NCI-H2029 treated with DMSO at 0.1 percent for 48 hours (cell line): ENCODE measurements at places on chromosomes 2 and 18.

DNA sequence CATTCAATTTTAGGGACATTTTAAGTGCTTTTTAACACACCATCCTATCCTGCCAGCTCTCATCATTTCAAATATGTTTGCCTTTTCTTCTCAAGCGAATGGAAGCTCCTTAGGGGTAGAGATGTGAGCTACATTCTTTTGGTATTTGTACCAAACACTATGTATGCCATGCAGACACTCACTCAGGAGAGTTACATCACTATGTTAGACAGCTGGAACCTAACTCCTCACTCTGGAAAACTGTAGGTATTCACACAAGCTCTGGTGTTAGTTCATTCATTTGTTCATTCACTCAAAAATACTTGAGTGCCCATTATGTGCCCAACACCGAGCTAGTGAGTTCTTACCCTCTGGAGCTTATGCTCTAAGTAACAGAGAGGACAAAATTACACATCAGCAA is 26.4 kb upstream of the RNU4ATAC start:
- DNase-seq: no peak

DNA sequence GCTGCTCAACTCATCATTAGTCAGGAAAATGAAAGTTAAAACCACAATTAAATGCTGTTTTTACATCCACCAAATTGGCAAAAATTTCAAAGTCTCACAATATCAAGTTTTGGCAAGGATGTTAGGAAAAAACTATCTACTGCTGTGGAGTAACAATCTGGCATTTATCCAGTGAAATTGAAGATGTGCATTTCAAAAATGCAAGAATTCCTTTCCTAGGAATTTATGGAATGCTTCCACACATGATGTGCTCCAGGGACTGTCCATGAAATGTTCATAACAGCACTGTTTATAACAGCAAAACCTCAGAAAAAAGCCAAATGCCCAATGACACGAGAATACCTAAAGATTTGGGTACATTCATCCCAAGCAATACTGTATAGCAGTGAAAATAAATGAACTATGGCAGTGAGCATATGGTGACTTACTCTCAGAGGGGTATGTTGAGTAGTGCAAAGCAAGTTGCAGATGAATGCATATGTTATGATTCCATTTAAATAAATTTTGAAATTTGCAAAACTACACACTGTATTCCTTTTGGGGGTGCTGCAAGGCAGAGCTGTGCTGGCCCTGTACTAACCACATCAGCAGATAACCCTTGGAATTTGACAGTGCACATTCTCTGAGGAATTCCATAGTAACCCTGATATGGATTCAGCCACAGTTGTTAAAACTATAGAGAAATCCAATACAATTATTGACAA is 41.3 kb upstream of the GYPC start:
- DNase-seq: no peak

DNA sequence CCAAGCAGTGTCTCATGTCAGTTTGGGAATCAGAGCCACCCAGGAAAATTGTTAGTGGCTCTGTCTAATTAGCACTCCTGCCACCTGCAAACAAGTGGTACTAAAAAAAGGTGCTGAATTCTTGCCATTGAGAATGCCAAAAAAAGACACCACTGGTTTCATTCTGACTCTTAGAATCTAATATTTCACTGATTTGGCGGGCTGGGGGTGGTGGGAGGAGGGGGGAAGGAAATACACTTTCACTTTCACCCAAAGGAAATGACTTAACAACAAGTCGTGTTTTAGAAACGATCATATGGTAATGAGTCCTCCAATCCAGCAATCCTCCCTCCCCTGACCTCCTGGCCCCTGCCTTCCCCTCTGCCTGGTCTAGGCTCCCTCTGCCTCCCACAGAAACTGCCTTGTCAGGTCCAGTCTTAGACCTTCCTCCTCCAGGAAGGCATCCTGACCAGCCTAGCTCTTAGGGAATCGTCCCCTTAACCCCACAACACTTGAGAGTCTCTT is 4.4 kb upstream of the KLHL29 start:
- DNase-seq: peak; percentile 45

DNA sequence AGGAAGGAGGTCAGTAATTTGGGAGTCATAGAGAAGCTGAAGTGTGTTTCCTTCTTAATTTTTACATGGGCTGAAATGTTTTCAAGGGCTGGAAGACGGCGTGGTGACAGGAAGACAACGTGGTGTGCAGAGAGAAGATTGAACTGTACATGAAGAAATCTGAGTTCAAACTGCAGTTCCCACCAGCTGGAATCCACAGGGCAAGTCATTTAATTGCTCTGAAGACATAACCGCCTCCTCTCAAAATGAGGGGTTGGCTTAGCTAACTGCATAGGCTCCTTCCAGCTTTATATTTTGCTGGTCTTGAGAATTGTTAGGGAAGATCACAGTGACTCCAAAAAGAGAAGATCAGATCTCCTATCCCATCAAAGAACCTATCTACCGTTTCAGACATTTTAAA is 103.9 kb downstream of the SLC8A1 start:
- DNase-seq: no peak

DNA sequence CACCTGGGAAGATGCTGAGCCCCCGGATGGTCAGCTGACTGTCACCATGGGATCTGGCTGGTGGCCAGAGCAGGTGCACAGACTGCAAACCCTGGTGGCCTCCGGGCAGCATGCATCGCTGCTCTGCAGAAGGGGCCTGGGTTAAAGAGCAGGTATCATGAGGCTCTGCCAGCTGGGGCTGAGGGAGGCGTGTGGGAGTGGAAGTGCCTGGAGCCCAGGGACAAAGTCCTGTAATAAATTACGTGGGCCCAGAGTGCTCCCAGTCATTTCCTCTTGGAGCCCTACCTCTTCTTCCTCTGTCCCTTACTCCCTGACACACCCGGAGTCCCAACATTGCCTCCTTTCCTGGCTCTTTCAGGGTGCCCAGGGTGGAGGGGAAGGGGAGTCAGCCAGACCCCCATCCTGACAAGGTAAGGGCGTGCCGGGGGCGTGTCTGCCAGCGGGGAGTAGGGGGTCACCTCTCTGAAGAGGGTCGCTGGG is at the start of gene MYO7B:
Gene MYO7B, plus strand, starts transcription at position 262 of the 480 bp plus-strand sequence. CDS start 24,040 bp downstream, outside the sequence.
- no peak for DNase-seq

DNA sequence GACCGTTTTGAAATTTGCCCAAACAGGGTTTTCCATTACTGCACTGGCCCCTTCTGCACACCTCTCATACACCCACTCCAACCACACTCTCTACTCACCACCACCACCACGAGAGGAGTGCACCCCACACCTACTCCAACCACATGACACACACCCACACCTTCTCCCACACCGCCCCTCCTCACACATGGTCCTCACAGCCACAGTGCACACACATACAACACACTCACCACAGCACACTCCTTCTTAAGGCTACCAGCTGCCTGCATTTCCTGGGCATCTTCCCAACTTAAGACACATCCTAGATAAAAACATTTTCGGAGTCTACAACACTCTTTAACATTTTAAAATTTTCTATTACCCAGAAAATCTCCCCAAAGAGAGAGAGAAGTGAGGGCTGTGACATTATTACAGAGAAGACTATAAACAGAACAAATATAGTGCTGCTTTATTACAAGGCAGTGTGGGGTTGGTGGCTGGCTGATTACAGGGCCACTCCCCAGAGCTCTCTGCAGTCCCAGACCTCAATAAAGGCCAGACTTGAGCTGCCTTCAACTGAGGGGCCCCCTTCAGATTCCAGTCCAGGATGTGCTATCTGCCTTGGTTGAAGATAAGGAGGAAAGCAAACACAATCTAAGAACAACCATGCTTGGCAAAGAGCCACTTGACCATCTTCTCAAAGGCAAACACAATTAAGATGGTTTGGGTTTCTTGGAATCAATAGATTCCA is 36.1 kb downstream of the NHEJ1 start:
- DNase-seq: no peak

DNA sequence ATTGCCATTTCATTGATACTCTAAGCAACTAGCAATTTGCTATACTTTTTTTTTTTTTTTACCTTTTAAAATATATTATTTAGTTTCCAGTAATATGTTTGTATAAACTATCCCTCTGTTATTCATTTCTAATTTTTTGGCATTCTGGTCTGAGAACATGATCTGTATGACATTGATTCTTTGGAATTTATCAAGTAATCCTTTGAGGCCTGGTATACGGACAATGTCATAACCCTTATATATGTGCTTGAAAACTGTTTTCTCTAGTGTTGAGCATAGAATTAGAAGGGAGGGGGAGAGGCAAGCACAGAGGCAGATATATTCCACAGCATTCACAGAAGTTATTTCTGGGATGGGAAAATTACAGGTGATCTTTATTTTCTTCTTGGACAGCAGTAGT is 48.2 kb upstream of the POLE4 start:
- no peak for DNase-seq

- no peak for DNase-seq
Observed at GRCh38 chr2:204187229-204188083, 250.9 kb downstream of the ICOS start.

GRCh38 chr18:63299837-63300745 is 19.5 kb downstream of the BCL2 start:
- DNase-seq: no peak

GRCh38 chr2:64831977-64832328 is 157.2 kb upstream of the SLC1A4 start:
- DNase-seq: no peak

DNA sequence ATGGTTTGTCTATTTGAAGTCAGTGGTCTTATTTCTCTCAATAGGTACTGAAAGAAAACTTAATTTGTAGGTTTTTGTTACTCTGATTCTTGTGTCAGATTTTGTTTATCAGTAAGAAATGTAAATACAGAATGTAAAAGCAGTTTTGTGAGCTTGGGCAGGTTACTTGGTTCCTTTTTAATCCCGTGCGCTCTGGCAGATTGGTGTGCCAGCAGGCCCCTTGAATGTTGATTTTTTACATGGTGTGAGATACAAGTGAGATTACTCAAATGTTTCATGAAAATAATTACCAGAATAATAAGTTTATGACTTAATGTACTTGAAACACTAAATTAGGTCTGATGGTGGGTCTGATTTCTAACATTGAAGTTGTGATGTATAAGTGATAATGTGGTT is 13.4 kb downstream of the HNRNPA3 start:
- DNase-seq: no peak

DNA sequence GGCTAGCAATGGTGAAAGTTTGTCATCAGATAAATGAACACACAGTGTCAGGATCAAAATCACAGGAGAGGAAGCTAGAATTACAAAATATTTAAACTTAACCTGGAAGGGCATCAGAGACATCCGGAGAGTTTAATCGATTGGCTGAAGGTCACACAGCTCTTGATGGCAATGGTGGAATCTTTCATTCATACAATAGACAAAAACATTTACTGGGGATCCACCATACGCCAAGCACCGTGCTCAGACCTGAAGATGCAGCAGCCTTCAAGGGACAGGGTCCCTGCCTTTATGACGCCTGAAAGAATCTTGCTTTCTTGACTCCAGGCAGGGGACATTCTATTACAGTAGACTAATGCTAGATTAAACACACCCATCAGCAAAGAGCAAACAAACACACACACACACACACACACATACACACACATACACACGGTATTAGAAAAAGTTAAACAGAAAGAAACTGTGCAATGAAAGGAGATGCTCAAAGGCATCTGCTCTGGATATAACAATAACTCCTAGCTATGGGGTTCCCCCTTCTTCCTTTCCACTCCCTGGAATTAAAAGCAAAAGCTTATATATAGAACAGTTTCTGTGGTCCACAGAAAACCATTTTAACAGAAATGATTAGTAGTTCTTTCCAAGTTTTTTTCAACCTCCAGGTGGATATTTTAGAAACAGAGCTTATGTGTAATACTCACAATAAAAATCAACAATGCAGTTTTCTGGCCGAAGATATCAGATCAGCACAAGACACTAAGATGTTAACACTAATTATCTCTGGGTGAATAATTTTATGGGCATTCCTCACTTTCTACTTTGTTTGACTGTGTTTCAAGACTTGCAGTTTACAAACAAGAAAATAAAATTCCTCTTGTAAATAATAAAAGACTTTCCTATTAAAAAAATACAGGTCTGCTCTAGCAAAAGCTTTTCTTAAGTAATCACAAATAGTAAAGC is 151.7 kb downstream of the ANKRD44 start:
- no peak for DNase-seq

- no peak for DNase-seq
Observed at GRCh38 chr2:208492069-208492468, 85.5 kb downstream of the PTH2R start.

- no peak for DNase-seq
Observed at GRCh38 chr2:100272841-100273329, 49.4 kb downstream of the LONRF2 start.
